GM12892 (cell line): ENCODE measurements at places on chromosomes 12 and 14.

GRCh38 chr12:47752552-47752951, 6.1 kb downstream of the RAPGEF3 start:
- no peak for DNase-seq

GRCh38 chr12:19836456-19836855, 397.2 kb downstream of the AEBP2 start:
- no peak for DNase-seq

- no peak for DNase-seq
Measured at GRCh38 chr14:59243174-59243573, 54.7 kb downstream of the DAAM1 start.

DNA sequence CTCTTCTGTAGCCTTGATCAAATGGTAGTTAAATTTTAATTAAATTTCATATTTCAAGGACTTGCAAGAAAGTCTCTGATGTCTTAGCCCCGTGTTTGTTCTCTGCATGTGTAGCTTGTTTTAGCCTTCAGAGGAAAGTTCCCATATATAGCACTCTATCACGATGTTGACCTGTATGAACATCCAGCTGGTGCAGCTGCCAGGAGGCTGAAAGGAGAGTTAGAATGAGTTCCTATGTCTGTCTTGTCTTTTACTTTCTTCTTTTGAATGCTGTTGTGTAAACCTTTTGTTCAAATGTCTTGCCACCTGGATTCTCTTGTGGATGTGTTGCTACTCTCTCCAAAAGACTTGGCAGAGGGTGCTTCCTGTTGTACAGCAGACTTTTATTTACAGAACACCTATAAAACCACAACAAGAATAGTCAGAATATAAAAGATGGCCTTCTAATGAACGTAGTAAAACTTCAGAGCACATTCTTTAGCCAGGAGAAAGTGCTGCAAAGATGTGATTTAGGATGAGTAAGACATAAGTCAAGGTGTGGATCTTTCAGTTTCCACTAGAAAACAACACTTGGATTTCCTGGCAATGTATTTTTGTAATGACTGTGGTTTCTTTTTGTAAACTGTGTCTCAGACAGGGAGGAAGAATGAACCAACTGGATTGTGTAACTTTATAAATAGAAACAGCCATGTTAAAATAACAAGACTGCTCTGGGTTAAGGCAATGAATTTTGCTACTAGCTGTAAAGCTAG, 17.2 kb downstream of the NAV3 start:
- no peak for DNase-seq

DNA sequence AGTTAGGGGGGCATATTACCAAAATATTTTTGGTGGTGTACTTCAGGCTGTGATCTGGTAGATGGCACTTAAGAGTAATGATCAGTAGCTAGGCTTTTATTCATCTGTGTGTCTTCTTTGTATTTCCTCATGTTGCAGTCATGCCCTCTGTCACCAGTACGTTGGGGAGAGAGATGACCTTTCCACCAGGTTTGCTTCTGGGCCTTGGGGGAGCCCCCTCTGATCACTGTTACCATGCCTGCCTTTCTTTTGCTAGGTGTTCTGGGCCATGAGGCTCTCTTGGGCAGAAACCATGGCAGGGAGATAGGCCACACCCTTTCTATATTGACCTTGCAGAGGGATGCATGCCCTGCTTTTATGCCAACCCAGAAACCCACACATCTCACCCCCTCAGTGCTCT, 208.5 kb downstream of the RAD51B start:
- no peak for DNase-seq

GRCh38 chr14:54001189-54001878, 44.7 kb upstream of the BMP4 start:
- DNase-seq = no peak

DNA sequence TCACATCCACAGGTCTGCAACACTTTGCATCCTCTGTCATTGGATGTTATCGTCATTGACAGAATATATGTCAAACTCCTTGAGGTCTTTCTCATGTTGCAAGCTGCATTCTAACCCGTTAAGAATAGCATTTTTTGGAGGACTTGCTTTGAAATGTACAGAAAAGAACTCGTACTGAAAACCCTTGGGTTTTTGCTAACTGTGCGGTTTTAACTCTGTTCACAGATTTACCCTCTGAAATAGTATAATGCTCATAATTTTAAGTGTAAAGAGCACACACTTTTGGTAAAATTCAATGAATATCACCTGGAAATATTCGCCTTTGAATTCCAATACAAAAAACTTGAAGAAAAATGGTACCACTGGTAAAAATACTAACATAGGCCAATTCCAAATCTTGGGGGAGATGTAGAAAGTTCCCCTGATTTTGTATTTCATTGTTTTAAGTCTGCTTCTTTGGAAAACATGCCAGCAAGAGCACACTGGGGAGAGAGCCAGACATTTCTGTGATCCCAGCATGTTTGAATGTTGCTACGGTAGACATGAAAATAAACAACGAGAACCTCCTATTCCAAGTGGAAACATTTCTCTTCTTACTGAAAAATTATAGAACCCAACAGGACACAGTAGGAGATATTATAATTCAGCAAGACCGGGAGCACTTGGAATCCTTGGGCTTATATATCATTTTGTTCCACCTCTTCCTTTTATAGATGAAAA, 446.0 kb downstream of the AEBP2 start:
- DNase-seq = no peak

- DNase-seq = no peak
Measured at GRCh38 chr14:53183056-53183455, 29.9 kb upstream of the DDHD1 start.

GRCh38 chr12:107847830-107848229, 73.3 kb downstream of the ASCL4 start:
- no peak for DNase-seq
